ENCODE measurements at places on chromosomes 1 and 21.

- no peak for DNase-seq
Measured at GRCh38 chr1:59291561-59291960, 5.3 kb upstream of the FGGY start.

DNA sequence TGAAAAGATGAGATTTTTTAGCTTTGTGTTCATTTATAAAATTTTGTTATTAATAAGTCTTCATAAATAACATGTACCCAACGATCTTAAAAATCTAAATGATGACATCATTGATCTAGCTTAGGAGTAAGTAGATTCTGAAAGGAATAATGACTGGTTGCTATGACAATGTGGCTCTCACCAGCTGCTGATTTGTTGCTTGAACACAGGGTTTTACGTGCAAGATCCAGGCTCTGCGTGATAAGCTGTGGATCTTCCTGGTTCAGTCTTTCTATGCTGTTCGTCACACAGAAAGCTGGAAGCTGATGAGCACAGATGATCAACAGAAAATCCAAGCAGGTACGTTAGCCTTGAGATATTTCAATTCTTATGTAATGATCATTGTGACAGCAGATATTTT lies 49.1 kb upstream of the C1orf146 start:
- no peak for DNase-seq

DNA sequence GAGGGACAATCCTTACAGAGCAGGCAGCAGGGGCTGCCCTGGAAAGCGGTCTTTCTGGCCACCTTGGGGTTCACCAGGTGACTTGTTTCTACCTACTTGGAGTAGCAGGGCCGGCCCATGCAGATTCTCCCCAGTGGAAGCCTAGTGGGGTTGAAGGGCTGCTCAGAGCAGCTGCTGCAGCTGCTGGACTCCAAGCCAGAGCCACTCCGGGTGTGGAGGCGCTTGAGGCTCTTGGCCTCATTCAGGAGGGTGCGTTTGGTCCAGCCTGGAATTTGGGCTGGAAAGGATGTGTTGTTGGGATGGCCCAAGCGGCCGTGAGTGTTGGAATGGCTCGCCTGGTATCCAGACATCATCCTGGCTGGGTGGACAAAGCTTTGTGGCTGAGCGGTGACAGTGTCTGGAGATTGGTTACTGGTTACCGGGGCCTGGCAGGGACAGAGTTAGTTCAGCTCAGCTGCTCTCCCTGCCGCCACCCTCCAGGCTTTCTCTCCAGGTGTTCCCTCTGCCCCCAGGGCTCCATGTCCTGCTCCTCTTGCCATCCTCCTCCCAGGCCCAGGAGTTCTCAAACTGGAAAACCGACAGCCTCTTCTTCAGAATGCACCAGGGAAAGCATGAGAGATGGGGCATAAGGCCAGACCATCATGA lies 14.2 kb upstream of the HSPG2 start:
- DNase-seq, result no peak

DNA sequence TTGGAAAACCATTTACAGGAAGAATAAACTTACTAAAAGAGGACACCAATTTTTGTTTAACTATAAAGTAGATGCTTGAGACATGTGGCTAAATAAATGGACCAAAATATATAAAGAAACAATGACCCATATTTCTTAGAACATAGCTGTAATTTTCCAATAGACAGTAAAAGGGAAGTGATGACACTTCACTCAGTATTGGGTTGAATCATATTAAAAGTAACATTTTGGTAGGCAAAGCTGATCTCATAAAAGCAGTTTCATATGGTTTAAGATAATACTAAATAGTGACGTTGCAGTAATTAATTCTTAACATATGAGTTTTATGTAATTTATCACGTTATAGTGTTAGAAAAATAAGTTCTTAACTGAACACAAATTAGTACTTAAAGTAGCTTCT lies 308.9 kb upstream of the RUNX1 start:
- DNase-seq, result no peak

- no peak for DNase-seq
Measured at GRCh38 chr21:34754690-34755647, 86.2 kb downstream of the CLIC6 start.

DNA sequence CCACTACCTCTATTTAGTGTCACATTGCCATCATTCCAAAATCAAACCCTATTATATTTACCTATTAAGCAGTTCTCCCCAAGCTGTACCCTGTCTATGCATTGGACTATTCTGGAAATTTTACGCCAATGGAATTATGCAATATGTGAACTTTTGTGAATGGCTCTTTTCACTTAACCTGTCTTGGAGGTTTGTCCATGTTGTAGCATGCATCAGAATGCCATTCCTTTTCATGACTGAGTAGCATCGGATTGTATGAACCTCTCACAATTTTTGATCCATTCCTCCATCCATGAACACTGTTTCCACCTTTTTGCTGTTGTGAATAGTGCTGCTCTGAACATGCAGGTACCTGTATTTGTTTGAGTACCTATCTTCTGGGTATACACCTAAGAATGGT lies 33.7 kb downstream of the FAM163A start:
- DNase-seq, result no peak

GRCh38 chr1:3884966-3885365 lies 15.1 kb downstream of the C1orf174 start:
- no peak for DNase-seq

DNA sequence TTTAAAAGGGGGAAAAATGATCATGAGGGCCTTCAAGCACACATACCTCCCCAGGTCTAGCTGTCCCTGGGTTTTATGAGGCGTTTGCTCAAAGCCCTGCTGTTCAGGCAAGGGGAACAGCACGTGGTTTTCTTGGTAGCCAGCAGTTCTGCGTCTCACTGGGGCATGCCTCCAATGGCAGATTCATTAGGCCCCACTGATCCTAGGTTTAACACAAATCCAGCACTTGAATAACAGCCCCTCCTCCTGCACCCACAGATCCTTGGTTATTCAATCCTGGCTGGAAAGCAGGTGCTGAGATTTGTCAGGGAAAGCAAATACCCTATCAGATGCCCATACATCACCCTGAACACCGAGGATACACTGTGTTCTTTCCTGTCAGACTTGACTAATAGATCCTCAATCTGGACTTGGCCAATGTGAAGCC lies 106.4 kb downstream of the ZC3H11B start:
- DNase-seq, result no peak

- no peak for DNase-seq
Measured at GRCh38 chr1:70706381-70707037, 295.4 kb downstream of the CTH start.

DNA sequence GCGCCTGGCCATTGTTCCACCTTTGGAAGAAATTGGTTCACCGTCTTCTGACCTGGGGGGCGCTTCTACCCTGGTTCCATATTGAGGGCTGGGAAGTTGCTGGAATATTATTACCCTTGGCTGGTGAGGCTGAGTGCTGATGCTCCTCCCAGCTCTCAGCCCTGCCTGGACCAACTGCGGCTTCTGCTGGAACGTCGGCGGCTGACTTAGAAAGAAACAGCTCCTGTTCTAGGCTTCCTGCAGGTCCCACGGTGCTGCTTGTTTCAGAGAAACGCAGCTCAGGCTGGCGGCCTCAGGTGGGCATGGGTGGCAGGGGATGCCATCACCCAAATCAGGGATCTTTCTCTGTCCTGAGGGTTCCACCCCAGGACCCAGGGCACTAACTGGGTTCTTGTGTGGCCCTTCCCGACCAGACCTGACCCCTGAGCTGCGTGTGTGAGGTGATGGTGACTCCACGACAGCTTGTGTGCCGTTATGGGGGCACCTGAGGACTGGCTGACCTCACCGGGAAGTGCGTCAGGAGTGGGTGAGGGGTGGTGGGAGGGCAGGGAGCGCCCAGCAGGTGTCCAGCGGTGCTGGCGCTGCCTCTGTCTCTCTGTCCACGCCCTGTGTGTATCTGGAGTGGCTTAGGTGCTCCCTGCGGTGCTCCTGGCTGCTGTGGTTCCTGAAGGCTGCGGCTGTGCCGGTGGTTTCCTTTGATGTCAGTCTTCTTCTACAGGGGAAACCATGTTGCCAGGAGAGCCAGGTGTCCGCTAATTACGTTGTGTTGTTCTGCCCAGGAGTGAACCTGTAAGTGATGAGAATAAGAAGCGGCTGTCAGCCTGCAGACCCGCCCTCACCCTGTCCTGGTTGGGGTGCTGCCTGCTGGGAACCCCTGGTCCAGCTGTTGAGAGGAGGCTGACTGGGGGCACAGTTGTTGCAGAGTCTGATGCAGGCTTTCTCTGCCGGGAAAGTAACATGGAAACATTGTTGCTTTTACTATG lies 8.9 kb downstream of the SKI start:
- DNase-seq, result no peak

- DNase-seq, result no peak
Measured at GRCh38 chr1:168243636-168244212, 17.9 kb downstream of the SFT2D2 start.

GRCh38 chr1:35929730-35930592 lies 944 bp upstream of the AGO3 start:
- DNase-seq, result peak; percentile 15

- DNase-seq, result no peak
Measured at GRCh38 chr1:118589238-118589846, 398.8 kb downstream of the TBX15 start.

GRCh38 chr1:6930732-6931300 lies 145.6 kb downstream of the CAMTA1 start:
- no peak for DNase-seq

DNA sequence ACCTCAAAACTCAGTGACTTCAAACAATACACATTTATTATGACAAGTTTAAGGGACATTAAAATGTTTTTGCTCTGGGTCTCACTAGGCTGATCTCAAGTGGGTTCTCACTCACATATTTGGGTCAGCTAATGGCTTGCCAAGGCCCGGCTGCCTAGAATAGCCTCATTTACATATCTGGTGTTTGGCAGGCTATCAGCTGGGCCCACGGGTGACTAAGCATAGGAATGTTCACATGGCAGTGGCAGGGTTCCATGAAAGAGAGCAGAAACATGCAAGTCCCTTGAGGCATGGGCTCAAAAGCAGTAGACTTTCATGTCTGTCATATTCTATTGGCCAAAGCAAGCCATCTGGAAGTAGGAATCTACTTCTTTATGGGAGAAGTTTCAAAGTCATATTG lies 492.6 kb downstream of the KCNT2 start:
- no peak for DNase-seq

GRCh38 chr1:155000411-155000725 lies 2.2 kb upstream of the ZBTB7B start:
- no peak for DNase-seq

DNA sequence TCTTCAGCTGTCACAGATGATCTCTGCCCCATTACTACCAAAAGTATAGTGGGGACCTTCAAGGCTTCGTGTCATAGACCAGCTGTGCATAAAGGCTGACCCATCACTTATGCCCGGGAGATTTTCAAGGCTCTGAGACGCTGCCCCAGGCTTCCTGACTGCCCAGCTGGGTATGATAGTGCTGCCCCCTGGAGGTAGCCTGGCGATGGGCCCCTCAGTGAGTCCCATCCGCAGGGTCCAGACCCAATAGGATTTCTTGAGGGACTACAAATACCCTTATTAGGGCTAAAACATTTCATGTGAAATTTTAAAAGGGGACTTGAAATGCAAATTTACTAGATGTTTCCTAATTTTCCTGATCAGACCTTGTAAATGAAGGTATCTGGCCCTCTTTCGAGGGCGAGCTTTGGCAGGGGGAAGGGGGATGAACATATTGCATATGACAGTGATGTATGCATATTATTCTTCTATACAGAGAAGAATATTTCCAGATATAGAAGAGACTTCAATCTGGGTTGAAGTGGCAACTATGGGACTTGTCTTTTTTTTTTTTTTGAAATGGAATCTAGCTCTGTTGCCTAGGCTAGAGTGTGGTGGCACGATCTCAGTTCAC lies 11.7 kb upstream of the FCMR start:
- peak; percentile 60 for DNase-seq

DNA sequence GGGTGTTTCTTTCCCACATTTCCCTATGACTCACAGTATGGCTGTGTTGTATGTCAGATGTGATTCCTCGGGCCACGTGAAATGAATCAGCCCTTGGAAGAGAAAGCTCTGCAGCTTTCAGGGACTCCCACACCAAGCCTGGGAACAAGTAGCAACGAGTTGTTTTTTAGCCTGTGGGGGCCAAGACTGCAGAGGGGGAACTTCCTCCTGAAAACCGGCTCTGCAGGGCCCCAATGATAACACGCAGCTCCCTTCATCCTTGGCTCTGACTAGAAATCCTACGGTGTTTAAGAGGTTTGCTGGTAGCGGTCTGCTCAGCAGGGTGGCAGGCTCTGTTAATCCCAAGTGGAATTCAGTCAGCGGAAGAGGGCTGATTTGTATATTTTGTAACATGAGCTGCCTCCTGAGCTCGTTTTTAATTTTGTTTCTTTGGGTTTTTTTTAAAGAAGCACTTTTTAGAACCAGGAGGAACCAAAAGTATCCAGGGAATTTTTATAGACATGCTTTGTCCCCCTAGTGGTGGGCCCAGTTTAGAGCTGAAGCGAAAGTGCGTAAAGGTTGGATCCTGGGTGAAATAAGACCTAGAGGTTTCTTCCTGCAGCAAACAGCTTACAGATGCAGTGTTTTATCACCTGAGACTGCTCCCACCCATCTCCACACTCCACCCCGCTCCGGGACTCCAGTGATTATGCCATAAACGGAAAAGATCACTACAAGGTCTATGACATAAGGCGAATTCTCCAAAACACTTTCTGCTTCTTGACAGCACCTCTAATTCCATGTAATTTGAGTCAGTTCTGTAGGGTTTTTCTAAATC lies 48.8 kb downstream of the LAMC2 start:
- no peak for DNase-seq

- no peak for DNase-seq
Measured at GRCh38 chr1:1387098-1388077, 11.7 kb downstream of the CCNL2 start.

DNA sequence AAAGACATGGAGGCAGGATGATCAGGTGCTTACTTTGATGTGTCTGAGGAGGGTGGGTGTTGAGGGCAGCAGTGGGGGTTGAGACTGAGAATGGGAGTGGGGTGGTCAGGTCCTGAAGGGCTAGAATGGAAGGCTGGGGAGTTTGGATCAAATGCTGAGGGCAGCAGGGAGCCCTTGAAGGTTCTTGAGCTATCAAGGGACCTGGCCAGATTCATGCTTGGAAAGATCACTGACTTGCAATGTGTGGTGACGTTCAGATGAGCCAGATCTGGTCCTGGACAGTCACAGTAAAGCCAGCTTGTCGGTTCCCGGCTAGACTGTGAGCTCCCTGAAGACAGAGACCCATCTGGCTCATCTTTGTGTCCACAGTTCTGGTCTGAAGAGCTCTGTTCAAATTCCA lies 3.8 kb downstream of the EPHB2 start:
- DNase-seq, result no peak

DNA sequence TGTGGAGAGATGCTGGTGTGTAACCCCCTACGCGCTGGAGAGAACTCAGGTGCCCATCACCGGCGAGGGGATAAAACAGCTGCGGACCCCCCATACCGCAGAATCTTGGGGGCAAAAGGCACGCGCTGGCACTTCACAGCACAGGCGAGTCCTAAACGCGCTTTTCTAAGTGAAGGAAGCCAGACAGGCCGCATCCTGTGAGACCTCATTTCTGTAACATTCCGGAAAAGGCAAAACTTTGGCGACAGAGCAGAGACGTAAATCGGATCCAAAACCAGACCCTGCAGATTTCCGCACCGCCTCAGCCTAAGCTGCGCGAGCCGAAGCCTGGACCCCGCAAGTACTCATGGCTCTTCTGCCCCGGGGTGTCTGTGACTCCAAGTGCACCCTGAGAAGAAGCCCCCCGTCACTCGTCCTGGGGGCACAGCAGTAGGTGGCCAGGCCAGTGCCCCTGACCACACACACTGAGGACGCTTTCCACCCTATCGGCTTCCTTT lies 60.9 kb downstream of the SLX9 start:
- DNase-seq, result no peak
